AG09309 (cell line): ENCODE measurements at places on chromosomes 2 and 18.

GRCh38 chr2:205858881-205859441 lies 176.7 kb downstream of the NRP2 start:
- DNase-seq, result no peak

- DNase-seq, result no peak
Observed at GRCh38 chr2:222352981-222353380, 54.2 kb upstream of the PAX3 start.

- no peak for DNase-seq
Observed at GRCh38 chr2:2809771-2810170, 478.7 kb upstream of the MYT1L start.

DNA sequence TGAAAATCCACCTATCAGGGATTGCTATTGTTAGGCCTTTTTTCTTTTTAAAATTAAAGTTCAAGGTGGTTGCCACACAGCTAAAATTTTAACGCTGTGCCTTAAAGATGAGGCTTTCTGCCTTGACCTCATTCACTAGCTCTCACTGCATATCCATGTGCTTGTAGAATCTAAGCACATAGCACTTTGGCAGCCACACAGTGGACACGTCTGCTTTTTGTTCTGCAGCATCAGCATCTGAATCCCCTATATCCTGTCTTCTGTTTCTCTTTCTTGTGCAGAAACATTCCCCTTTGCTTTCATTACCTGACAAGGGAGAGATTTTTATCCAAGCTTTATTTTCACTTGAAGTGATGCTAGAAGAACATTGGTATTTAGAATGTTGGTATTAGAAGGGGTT lies 38.1 kb downstream of the RALB start:
- no peak for DNase-seq

DNA sequence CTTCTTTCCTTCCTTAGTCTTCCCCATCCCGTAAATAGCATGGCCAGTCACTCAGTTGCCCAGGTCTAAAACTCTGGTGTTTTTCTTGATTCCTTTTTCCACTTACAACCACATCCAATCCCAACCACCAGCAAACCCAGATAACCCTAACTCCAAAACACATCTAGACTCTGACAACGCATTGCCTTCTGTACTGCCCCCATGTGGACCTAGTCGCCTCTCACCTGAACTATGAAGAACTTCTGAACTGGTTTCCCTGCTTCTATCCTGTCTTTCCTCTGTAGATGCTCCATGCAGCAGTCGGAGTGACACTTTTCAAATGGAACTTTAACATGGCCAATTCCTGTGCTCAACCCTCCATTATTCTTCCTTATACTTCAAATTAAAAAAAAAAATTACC lies 26.5 kb downstream of the ST6GAL2 start:
- no peak for DNase-seq

- no peak for DNase-seq
Observed at GRCh38 chr2:30300456-30301221, 69.3 kb downstream of the LBH start.

GRCh38 chr2:22893761-22894517 lies 491.0 kb upstream of the KLHL29 start:
- no peak for DNase-seq

GRCh38 chr18:63859781-63860475 lies 27.6 kb upstream of the SERPINB2 start:
- no peak for DNase-seq

DNA sequence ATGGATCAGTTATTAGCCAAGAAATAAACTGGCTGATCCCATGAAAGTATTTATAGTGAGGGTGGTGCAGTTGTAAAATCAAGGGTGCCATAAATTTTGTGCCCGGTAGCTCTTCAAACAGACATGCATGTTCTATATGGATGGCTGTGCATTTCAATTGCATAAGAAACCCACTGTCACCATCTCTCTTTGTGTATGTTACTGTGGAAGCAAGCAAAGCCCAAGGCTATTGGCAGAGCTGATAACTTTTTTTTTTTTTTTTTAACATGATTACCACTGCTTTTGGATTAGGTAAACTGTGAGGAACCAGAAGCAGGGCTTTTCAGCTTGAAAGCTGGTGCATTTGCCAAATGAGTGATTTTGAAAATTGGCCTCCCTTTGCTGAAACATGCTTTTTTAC lies 332.6 kb downstream of the SOX11 start:
- DNase-seq, result no peak

DNA sequence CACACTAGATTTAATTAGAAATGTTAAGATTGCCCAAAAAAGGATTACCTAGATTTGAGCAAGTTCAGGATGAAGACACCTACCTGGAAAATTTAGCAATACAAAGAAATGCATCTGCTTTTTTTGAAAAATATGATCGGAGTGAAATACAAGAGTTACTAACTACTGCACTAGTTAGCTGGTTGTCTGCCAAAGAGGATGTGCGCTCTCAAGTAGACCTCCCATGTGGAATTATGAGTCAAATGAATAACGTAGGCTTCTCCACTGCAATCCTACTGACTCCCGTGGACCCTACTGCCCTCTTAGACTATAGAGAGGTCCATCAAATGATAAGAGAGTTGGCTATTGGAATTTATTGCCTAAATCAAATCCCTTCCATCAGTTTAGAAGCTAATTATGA lies 2.0 kb downstream of the ANKAR start:
- DNase-seq, result no peak

- no peak for DNase-seq
Observed at GRCh38 chr2:138649571-138649970, 130.6 kb downstream of the NXPH2 start.

GRCh38 chr2:68569604-68570003 lies 73.8 kb upstream of the PROKR1 start:
- no peak for DNase-seq

- DNase-seq, result no peak
Observed at GRCh38 chr2:69584127-69584889, 59.2 kb downstream of the AAK1 start.

DNA sequence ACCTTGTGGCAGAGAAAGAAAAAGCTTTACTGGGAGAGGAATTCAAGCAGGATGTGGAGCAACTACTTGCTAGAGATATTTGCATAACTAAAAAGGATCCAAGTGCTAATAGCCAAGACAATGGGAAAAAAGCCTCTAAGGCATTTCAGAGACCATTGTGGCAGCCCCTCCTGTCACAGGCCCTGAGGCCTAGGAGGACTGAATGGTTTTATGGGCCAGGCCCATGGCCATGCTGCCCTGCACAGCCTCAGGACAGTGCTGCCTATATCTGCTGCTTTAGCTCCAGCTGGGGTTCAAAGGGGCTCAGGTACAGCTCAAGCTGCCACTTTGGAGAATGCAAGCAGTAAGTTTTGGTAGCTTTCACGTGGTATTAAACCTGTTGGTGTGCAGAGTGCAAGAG lies 17.1 kb upstream of the MRPS5 start:
- no peak for DNase-seq

DNA sequence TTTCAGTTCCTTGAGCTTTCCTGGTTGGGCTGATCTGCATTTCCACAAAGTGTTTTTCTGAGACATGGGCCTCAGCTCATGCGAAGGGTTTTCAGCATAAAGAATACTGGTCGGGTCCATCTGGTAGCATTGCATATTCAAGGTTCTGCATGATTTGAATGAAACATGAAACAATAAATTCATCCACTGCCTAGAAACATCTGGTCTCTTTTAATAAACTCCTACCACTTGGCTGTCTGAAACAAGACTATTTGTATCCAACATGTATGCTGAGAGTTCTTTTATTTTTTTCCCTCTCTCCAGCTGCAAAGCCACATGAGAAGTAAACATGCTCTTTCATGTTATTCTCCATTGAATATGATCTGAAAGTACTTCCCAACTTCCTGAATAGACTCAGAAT lies 314.9 kb upstream of the SOX11 start:
- DNase-seq, result no peak

GRCh38 chr2:227035711-227036367 lies 128.2 kb downstream of the COL4A4 start:
- no peak for DNase-seq

- no peak for DNase-seq
Observed at GRCh38 chr2:60356346-60356745, 197.1 kb downstream of the BCL11A start.

DNA sequence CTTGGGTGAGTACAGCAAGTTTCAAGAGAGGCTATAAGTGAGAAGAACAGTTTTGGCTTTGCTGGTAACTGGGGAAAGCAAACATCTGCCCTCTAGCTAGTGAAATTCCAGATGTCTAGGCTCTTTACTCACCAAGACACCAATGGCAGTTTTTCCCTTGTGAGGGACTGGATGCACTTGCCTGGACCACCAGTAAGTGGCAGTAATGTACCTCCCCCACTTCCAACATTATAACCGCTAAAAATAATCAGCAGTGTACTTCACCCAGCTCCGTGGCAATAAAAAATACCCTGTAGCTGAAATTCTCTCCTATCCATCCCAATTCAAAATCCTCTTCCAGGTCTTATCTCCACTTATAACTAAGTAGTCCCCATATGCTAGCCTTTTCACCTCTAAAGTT lies 383.9 kb downstream of the ARHGAP15 start:
- peak; percentile 47 for DNase-seq

- DNase-seq, result no peak
Observed at GRCh38 chr2:161416708-161417437, 776 bp downstream of the TBR1 start.

DNA sequence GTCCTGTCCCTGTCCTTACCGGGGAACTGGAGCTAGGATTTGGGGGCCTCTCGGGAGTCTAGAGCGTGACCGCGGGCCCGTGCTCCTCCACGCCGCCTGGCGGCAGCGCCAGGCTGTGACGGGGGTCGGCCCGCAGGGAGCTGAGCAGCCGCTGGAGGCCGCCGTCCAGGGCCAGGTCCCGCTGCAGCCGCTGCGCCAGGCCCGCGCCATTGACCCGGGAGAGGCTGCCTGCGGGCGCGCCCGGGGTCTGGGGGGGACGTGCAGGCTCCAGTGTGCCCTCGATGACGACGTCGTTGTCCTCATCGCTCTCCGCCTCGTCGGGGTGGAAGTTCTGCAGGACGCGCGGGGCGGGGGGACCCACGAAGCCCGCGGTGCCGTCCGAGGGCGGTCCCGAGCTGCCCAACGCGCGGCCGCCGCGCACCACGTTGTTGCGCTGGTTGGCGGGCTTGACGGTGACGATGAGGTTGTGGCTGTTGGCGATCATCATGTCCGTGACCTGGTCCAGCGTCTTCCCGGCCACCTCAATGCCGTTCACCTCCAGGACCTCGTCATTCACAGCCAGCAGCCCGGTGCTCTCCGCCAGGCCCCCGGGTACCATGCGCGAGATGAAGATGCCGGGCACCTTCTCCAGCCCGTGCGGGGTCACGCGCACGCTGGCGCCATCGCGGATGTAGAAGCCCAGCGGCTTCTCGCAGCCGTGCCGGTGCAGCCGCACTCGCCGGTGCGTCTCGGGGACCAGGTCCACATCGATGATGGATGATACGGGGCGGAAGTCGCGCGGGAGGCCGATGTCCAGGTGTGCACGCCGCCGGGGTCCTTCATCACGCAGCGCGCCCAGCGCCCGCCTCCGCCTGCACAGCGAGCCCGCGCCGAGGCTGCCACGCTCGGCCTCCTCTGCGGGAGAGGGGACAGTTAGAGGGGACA lies 50.9 kb downstream of the ADNP2 start:
- DNase-seq, result no peak

GRCh38 chr2:176553685-176554100 lies 284.5 kb downstream of the MTX2 start:
- no peak for DNase-seq

DNA sequence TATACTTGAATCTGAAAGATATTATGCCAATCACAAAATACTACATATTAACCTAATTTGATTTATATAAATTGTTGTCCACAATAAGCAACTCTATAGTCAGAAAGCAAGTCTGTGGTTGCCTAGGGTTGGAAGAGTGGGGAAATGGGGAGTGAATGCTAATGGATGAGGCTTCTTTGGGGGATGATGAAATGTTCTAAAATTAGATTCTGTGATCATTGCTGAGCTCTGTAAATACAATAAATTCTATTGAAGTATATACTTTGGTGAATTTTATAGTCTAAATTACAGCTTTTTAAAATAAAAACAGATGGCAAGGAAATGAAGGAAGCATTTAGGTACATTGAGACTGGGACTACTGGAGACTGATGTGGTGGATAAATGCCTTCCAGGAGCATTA lies 275.5 kb downstream of the MBD2 start:
- no peak for DNase-seq

DNA sequence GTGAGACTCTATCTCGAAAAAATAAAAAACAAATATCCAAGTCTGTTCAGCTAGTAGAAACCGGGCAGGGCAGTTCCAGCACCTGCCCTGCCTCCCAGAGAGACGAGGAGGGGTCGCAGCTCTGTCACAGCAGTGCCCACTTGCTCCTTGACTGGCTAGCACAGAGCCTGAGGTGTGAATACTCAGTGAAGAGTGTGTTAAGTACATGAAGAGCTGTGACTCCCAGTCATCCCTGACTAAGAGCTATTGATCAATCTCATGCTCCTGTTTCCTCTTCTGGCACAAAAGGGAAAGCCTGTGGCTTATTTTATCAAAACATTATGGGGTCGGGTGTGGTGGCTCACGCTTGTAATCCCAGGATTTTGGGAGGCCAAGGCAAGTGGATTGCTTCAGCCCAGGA lies 83.0 kb upstream of the FZD7 start:
- DNase-seq, result no peak

- DNase-seq, result no peak
Observed at GRCh38 chr2:204863336-204863735, 318.1 kb downstream of the PARD3B start.

GRCh38 chr2:97759727-97760407 lies 46.5 kb downstream of the ZAP70 start:
- no peak for DNase-seq
